ENCODE measurements at places on chromosomes 12 and 14.

- DNase-seq: no peak
Measured at GRCh38 chr12:77116277-77116676, 50.9 kb upstream of the E2F7 start.

GRCh38 chr12:120093336-120093591 is 23.3 kb downstream of the RAB35 start:
- no peak for DNase-seq

DNA sequence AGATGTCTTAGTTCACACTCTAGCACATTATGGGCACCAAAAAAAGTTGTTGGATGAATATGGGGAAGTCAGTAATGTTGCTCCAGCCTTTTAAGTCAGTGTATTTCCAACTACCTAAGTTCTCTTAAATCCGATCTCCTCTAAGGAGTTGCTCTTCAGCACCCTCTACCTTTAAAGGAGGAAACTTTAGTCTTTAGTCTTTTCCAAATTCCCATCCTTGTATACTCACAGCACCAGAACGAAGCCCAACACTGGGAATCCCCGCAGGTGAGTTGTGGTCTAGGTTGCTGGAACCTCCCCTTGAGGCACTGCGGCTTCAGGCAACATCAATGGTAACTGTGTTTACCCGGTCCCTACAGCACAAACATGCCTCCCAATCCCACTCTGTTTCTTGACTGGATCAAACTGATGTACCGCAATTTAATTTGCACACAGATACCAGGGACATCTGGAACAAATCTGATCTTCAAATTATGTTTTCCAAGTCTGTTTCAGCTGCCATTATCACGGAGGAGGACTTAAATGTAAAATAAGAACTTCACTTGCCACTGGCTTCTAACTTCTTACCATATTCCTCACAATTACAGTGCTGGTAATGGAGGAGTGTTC is 179.0 kb downstream of the FOXN3 start:
- DNase-seq: no peak

DNA sequence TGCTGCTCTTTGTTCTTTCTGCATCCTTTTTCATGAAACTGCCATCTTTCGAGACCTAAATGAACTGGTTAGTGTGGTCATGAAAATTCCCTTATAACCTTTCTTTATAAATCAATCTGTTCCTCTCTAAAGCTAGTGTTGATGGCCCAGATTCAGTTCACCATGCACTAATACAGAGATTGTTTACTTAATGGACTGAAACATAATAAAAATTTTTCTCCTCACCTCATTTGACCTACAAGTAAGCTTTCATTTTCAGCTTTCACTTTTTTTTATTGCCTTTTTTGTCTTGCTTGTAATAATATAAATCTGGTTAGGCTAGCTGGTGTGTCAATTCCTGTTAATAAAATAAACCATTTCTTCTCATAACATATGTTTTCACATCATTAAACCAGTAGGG is 183.8 kb downstream of the CCDC59 start:
- no peak for DNase-seq

DNA sequence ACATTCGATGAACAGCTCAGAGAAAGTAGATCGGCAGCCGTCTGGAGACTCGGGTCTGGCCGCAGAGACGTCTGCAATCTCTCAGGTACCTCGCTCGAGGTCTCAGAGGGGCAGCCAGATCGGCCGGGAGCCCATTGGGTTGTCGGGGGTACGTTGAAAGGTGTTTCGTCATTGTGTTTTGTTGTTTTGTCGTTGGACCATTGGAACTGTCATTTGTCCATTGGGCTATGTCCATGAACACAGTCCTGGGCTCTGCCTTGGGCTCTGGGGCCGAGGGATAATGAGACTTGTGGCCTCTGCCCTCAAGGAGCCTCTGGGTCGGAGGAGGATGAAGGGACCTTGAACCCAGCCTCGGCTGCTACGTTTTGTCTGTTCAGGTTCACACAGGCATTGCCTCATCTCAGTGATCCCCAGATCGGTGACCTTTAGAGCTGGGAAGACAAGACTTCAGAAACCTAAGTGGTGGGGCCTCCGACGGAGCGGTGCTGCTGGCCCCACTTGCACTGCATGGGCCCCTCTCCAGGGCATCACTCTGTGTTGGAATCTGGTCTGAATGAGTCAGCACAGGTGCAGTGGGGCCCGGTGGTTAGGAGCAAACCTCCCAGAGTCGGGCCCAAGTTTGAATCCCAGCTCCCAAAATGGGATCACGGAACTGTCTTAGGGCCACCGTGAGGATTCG is 23.6 kb upstream of the MLXIP start:
- no peak for DNase-seq

GRCh38 chr12:94128280-94128679 is 20.1 kb upstream of the PLXNC1 start:
- no peak for DNase-seq

GRCh38 chr12:117028254-117028653 is 71.0 kb downstream of the TESC start:
- no peak for DNase-seq

- DNase-seq: peak; percentile 56
Measured at GRCh38 chr12:3256103-3256631, 179.0 kb downstream of the TSPAN9 start.

DNA sequence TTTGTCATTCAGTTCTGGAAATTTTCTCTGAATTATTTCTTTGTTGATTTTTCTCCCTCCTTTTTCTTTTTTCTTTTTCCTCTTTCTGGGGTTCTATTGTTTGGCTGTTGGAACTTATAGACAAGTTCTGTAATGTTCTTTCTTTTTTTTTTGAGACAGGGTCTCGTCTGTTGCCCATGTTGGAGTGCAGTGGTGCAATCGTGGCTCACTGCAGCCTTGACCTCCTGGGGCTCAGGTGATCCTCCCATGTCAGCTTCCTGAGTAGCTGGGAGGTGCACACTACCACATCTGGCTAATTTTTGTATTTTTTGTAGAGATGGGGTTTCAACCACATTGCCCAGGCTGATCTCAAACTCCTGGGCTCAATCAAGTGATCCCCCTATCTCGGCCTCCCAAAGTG is 30.1 kb upstream of the TBC1D30 start:
- DNase-seq: no peak

DNA sequence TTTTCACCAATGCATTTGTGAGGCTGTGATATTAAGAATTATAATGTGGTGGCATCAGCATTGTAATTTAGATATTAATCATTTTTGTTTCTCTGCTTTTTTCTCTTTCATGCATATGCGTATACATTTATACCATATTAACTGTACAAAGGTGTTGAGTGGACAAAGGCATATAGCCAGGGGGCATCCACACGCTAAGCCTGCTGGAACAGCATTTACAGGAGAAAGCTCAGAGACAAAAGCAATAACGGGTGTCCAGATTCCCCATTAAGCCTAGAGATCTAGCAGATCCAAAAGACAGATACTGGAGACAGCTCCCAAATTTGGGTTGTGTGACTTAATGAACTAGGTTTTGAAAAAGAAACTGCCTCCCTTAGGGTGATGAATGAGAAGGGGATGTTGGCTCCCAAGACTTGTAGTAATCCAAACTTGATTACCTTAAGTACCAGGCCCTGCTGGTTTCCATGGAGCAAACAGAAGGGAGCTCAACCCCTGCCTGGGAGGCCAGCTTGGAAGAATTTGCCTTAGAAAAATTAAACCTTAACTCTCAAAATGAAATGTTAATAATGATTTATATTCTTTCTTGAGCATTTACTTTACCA is 181.9 kb downstream of the SLC6A15 start:
- DNase-seq: no peak

GRCh38 chr14:76698191-76698590 is 63.1 kb upstream of the VASH1 start:
- DNase-seq: no peak

DNA sequence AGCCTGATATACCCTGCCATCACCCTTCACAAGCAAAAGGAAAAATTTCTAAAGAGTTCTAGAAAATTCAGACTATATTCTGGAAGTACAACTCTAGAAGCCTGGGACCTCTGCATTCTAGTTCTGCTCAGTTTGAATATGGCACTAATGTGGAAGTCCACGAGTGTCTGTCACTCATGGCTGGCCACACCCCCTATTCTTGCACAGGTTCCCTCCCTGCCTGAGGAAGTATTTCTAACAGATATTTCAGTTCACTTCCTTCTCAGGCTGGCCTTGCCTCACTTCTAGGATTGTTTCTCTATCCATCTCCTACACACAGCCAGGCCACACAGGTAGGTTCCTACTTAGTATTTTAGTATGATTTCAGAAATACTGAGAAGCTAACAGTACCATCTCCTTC is 67.4 kb downstream of the PHLDA1 start:
- no peak for DNase-seq

DNA sequence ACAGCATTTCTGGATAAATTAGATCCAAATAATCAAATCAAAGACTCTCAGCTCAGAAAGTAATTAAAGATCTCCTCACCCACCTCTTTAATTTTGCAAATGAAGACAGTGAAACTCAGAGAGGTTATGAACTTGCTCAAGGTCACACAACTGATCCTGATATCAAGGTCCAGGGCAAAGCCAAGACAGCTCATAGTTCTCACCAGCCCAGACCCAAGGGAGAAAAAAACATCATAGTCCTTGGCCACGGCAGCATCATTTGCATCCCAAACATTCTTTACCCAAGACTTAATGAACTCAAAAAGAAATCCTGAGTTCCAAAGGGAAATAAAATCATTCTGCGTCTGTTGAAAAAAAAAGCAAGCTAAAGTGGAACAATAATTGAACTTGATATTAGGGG is 112.1 kb downstream of the DAD1 start:
- no peak for DNase-seq

GRCh38 chr12:103494051-103494733 is 1.6 kb downstream of the C12orf42 start:
- DNase-seq: no peak

- DNase-seq: no peak
Measured at GRCh38 chr14:67718265-67718664, 16.6 kb downstream of the RDH12 start.

- DNase-seq: no peak
Measured at GRCh38 chr12:78566456-78566855, 298.1 kb upstream of the SYT1 start.

- DNase-seq: peak; percentile 70
Measured at GRCh38 chr12:128823216-128823915, 392 bp downstream of the SLC15A4 start.

GRCh38 chr12:19437996-19438395 is 1.3 kb upstream of the AEBP2 start:
- peak; percentile 32 for DNase-seq

DNA sequence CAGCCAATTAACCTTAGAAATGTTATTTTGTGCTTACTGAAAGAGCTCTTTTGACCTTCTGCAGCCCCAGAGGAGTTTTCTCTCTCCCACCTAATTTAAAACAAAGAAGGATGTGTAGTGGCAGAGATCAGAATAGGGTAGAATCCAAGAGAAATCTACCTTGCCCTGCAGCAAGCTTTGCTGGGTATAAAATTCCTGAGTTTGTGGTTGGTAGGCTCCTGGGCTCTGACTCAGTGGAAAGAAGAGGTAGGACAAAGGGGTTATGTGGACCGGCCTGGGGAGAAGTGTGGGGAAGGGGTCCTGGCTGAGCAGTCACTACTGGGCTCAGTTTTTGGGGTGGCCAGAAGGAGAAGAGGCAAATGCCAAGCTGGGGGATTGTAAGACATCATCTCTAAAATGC is 46.8 kb downstream of the IRF2BPL start:
- DNase-seq: no peak

DNA sequence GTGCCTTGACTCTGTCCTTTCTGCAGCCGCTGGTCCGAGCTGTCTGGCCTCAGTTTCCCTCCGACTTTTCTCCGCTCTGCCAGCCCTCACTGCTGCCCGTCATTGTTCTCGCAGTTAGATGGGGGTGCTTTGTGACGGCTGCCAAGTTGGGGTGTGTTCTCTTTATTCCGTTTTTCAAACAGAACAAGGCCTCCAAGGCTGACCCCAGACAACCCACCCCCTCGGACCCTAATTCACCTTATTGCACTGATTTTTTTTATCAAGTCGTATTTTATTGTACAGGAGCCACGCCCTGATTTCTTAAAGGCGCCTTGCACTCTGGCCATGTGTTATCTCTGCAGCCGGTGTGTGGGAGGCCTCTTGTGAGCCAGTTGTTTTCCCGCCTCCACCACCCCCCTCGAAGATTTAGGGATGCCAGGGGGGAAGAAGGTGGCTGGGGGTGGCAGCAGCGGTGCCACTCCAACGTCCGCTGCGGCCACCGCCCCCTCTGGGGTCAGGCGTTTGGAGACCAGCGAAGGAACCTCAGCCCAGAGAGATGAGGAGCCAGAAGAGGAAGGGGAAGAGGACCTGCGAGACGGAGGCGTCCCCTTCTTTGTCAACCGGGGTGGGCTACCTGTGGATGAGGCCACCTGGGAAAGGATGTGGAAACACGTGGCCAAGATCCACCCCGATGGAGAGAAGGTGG is 1.3 kb downstream of the VASH1 start:
- DNase-seq: no peak

- DNase-seq: no peak
Measured at GRCh38 chr12:129540249-129540648, 363.6 kb downstream of the TMEM132D start.

DNA sequence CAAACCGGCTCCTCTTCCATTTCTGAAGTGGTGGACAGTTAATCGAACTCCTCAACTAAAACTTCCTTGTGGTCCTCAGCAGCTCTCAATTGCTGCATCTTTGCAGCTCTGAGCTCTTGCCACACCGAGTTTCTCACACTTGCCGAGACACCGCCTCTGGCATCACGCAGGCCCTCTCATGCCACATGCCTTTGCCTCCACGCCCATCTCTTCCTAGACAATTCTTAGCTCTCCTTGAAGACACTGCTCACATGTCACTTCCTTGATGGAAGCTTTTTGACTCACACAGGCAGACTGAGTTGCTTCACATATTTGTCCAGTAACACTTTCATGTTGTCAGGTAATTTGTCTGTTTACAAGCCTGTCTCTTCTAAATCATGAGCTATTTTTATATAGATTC is 29.2 kb downstream of the KCNA1 start:
- no peak for DNase-seq

GRCh38 chr14:79287976-79288375 is 923.3 kb downstream of the DIO2 start:
- no peak for DNase-seq

DNA sequence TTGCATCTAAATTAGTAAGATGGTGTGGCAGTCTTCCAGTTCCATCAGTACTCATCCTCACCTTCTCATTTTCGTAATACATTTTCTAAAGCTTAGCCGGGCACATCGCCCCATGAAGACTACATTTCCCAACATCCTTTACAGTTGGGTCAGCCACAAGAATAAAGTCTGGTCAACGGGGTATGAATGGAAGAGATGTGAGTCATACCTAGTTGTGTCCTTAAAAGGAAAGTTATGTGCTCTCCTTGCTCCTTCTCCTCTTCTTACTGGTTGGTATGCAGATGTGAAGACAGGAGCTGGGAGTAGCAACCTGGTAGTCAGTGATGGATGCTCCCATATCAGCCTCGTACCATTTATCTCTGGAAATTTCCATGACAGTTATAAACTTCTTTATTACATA is 35.9 kb upstream of the EGLN3 start:
- no peak for DNase-seq

GRCh38 chr12:30779178-30779577 is 24.4 kb upstream of the CAPRIN2 start:
- no peak for DNase-seq
